ENCODE measurements at places on chromosomes 16 and 17.

DNA sequence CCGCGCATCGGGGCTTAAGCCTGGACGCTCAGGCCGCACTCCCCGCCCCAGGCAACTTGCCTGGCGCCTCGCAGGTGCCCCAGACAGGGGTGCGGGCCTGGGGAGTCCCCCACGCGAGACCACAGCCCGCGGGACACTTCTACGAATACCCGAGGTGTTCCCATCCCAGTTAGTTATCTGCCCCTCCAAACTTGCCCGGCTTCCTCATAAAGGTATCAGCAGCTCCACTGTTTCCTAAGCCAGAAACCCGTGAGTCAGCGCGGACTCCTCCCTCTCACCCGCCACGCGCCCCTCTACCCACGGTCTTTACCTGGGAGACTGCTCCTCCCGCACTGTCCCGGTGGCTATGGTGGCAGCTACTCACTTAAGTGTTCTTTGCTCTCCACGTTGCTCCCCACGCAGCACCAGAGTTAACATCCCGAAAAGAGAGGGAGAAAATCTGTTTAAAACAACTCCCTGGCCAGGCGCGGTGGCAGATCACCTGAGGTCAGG is 1.0 kb upstream of the CREBBP start:
- DNase-seq = no peak

GRCh38 chr16:11682655-11683096 is 14.4 kb downstream of the SNN start:
- DNase-seq = no peak

GRCh38 chr17:69773081-69773480 is 301.9 kb upstream of the KCNJ16 start:
- no peak for DNase-seq

DNA sequence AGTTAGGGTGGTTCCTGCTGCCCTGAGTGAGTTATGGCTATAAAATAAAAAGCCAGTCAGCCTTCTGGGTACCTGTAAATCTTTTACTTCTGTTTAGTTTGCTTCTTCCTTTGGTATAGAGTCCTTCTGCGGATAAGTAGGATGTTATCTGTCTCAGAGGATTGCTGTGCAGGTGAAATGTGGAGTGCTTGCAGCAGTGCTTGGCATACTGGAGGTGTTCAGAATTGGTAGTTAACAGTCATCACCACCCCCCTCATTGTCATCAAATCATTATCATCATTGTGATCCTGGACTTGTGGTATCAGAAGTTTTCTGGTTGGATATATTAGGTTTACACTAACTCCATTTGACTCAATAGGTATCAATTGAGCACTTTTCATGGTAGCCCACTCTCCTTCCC is 2.6 kb downstream of the LCMT1 start:
- no peak for DNase-seq

- peak; percentile 68 for DNase-seq
These were observed 470 bp upstream of the CDK3 start for GRCh38 chr17:76000016-76000754.

DNA sequence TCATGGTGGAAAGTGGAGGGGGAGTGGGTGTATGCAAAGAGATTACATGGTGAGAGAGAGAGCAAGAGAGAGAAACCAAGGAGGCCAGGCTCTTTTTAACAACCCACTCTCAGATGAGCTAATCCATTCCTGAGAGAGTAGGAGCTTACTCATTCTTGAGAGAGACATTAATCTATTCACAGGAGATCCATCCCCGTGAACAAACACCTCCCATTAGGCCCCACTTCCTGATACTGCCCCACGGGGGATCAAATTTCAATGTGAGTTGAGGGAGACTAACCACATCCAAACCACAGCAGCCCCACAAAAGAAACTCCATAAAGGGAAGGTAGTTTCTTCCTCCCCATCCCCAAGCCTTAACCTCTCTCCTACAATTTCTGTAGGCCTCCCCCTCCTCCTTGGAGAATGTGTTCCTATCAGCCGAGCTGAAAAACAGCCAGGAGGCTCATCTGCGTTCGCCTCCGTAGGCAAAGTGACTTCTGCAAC is 450.0 kb downstream of the NPIPA7 start:
- no peak for DNase-seq

All from CD4-positive, alpha-beta T cell treated with Interleukin-6 for 4 hours (primary cell).